Progenitor cell of endocrine pancreas (in vitro differentiated cells): ENCODE measurements at places on chromosomes 12 and 14. TPM values are rescaled to one million over a fixed set of nuclear protein-coding genes. Genes with fewer than 3 reads are reported as not detected.
A peak's percentile ranks its signal among the peaks of the same experiment; 100 is the strongest.

The RNASE12 gene
- not detected in 2 replicates for total RNA-seq

The KRAS gene
- total RNA-seq = 87.7 and 88.8 TPM in 2 replicates

The WSCD2 gene
- total RNA-seq = not detected in 2 replicates

The OR6C2 gene
- not detected in 2 replicates for total RNA-seq

The PPP1R13B gene
- 34.2 and 40.3 TPM in 2 replicates for total RNA-seq

The BCL11B gene
- total RNA-seq = 2.3 and 2.9 TPM in 2 replicates

The OR6C4 gene
- not detected in 2 replicates for total RNA-seq

The MUCL1 gene
- not detected in 2 replicates for total RNA-seq

- H3K36me3 ChIP-seq = peaks cover 3% of the 10 kb centered on the region
- H3K4me3 ChIP-seq = no peak overlapping the region
- H3K27me3 ChIP-seq = no peaks in the 10 kb centered on the region
- DNase-seq = no peak
Observed at GRCh38 chr12:124497039-124497438, 70.4 kb downstream of the NCOR2 start.

- H3K4me1 ChIP-seq = peaks cover 42% of the 10 kb centered on the region
- DNase-seq = no peak
- no peak overlapping the region for H3K4me3 ChIP-seq
- H3K27me3 ChIP-seq = no peaks in the 10 kb centered on the region
- H3K27ac ChIP-seq = peak overlapping the region; percentile 50
Observed at GRCh38 chr12:89370850-89371249, 18.5 kb upstream of the DUSP6 start.

GRCh38 chr14:81818271-81818670 is 284.6 kb upstream of the SEL1L start:
- peaks cover 10% of the 10 kb centered on the region for H3K27me3 ChIP-seq
- DNase-seq = no peak
- peaks cover 2% of the 10 kb centered on the region for H3K36me3 ChIP-seq
- H3K27ac ChIP-seq = no peak overlapping the region

GRCh38 chr12:56126732-56127239 is 1.3 kb upstream of the ESYT1 start:
- peaks cover 9% of the 10 kb centered on the region for H3K36me3 ChIP-seq
- H3K27me3 ChIP-seq = no peaks in the 10 kb centered on the region
- H3K27ac ChIP-seq = peak overlapping the region; percentile 99

DNA sequence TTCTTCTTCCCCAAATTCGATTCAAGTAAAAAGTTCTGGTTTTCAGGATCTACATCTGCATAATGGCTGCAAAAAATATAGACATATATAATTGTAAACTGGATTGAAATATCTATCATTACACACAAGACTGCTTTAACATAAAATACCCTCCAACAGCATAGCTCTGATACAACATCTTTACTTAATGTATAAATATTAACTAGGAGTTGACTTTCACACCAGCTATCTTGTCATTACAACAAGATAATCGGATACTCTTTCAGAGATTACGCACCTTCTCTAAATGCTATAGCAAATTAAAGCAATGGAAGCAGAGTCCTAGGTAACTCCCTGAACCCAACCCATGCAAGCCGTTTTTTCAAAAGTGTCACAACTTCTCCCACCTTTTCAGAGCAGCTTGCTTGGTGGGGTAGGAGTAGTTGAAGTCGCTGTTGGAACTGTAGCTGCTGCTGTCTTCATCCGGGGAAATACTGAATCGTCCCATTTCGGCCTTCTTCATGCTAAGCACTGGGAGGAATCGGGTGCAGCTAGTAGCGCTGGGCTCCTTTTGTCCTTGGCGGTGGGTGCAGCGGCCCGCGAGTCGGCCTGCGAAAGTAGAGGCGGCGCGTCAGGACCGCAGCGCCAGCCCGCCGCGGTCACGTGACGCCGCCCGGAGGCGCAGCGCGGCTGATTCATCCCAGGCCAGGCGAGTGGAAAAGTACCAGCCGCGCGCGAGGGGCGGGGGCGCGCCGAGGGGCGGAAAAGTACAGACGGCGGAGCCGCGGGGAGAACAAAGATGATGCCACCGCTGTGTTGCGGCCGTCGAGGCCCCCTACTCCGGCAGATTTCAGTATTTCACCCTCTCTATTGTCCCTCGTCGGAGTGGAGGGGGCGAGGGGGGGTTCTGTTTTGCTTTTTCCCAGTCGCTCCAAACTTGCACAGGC is 1.5 kb downstream of the SLC38A2 start:
- H3K27ac ChIP-seq = peak overlapping the region; percentile 99
- DNase-seq = peak; percentile 88
- H3K36me3 ChIP-seq = peaks cover 38% of the 10 kb centered on the region
- H3K27me3 ChIP-seq = no peaks in the 10 kb centered on the region

GRCh38 chr12:76464631-76465166 is 94.9 kb downstream of the OSBPL8 start:
- no peak for DNase-seq
- H3K27me3 ChIP-seq = no peaks in the 10 kb centered on the region
- H3K4me3 ChIP-seq = no peak overlapping the region

GRCh38 chr14:60506985-60507829 is 1.7 kb upstream of the SIX6 start:
- no peak overlapping the region for H3K4me3 ChIP-seq
- peak overlapping the region; percentile 45 for H3K27ac ChIP-seq
- no peak for DNase-seq
- peaks cover 99% of the 10 kb centered on the region for H3K27me3 ChIP-seq

GRCh38 chr14:89011355-89012281 is 187.2 kb downstream of the TTC8 start:
- H3K4me3 ChIP-seq = peak overlapping the region; percentile 56
- H3K27ac ChIP-seq = peak overlapping the region; percentile 80
- H3K36me3 ChIP-seq = no peaks in the 10 kb centered on the region
- no peaks in the 10 kb centered on the region for H3K27me3 ChIP-seq
- H3K4me1 ChIP-seq = peaks cover 25% of the 10 kb centered on the region

GRCh38 chr12:11677093-11677492 is 27.6 kb downstream of the ETV6 start:
- no peak for DNase-seq
- peak overlapping the region; percentile 31 for H3K27ac ChIP-seq
- peaks cover 29% of the 10 kb centered on the region for H3K4me1 ChIP-seq
- H3K36me3 ChIP-seq = peaks cover under 1% of the 10 kb centered on the region

DNA sequence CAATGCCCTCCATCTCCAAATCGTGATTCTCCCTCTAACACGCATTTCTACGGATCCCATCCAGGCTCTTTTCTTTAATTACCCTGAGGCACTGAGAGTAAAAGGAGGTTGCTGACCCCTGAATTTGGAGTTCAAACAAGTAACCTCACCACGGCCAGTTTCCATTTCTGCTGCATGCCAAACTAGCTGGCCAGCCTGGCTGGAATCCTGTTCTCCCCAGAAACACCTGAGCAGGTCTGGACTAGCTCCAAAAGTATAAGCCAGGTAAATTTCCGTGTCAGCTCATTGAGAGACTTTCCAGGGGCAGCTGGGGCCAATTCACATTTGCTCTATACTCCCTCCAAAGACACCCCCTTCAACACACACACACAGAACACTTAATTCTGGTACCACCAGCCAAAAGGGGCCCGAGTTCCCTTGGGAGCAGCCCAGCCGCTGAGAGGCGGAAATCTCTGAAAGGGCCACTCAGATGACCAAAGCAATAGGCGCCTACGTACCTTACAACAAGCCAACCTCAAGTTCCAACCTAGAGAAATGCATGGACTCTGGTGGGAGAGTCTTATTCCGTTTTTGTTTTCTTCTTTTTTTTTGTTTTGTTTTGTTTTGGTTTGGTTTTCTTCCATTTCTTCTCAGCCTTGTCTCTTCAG is 131.4 kb downstream of the NDUFA12 start:
- peak overlapping the region; percentile 53 for H3K4me3 ChIP-seq
- H3K4me1 ChIP-seq = no peaks in the 10 kb centered on the region
- no peak for DNase-seq
- H3K27ac ChIP-seq = no peak overlapping the region
- H3K27me3 ChIP-seq = peaks cover 60% of the 10 kb centered on the region

- H3K27me3 ChIP-seq = no peaks in the 10 kb centered on the region
- H3K4me1 ChIP-seq = no peaks in the 10 kb centered on the region
- no peak for DNase-seq
- H3K4me3 ChIP-seq = no peak overlapping the region
- H3K27ac ChIP-seq = no peak overlapping the region
- peaks cover 1% of the 10 kb centered on the region for H3K36me3 ChIP-seq
Observed at GRCh38 chr14:92945959-92946846, 23.3 kb downstream of the CHGA start.

GRCh38 chr14:50734950-50735695 is 67.0 kb upstream of the SAV1 start:
- DNase-seq = no peak
- peaks cover 9% of the 10 kb centered on the region for H3K36me3 ChIP-seq
- no peak overlapping the region for H3K27ac ChIP-seq
- H3K4me3 ChIP-seq = no peak overlapping the region
- H3K4me1 ChIP-seq = no peaks in the 10 kb centered on the region

DNA sequence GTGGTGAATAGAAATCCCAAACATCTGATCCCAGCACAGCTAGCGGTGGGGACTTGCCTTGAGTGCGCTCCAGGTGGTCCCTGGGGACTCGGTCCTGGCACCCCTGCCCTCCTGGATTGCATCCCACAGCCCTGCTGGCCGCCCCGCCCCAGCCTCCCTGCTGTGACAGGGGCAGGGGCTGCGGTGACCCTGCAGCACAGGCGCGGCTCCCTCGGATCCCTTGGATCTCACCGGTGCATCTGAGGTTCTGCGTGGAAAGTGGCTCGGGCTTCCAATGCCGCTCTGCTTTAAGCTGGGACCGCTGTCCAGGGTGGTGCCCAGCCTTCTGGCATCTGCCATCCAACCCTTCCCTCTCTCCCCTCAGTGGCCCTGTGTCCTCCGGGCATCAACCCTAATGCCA is 16.0 kb downstream of the ANKRD9 start:
- H3K27me3 ChIP-seq = no peaks in the 10 kb centered on the region
- H3K4me3 ChIP-seq = no peak overlapping the region
- no peaks in the 10 kb centered on the region for H3K36me3 ChIP-seq
- DNase-seq = no peak

DNA sequence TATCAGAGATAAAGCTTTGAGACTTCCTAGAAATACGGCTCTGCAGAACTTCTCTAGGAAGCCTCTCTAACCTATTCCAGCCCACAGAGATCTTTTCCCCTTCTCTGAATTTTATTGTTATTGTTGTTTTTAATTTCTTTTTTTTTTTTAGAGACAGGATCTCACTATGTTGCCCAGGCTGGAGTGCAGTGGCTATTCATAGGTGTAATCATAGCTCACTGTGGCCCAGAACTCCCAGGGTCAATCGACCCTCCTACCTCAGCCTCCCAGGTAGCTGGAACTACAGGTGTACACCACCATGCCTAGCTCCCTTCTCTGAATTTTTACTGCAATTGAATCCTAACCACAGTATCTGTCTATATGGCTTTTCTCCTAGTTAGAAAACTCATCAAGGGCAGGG is 19.6 kb downstream of the SLC7A8 start:
- H3K27ac ChIP-seq = no peak overlapping the region
- H3K27me3 ChIP-seq = no peaks in the 10 kb centered on the region
- H3K4me3 ChIP-seq = no peak overlapping the region
- no peak for DNase-seq
- H3K4me1 ChIP-seq = peaks cover 13% of the 10 kb centered on the region

DNA sequence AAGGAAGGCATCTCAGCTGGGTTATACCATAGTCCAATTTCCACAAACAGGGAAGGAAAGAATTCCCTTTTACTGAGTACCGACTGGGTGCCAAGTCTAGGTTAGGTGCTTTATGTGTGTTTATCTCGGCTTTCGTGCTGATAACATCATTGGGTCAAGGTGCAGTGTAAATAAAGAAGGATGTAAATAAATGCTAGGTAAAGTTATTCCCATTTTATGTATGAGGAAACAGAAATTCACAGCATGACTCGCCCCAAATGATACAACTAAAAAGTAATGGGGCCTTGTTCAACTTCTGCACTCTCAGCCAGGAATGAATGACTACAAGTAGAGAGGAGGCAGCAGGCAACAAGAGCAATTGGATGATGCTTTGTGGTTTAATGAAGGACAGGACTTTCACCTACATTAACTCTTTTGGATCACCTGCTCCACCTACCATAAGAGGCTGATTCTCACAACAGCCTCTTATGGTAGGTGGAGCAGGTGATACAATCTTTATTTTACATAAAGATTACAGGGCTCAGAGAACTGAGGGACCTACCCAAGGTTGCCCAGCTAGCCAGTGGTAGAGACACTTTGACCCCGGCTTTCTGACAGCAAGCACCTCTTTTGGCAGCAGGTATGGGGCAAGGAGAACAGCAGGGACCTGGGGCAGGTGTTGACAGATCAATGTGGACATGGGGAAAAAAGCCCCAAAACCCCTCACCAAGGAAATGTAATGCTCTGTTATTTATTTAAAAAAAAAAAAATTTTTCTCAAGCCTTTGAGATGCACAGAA is 213.4 kb upstream of the NUDT4 start:
- H3K27me3 ChIP-seq = no peaks in the 10 kb centered on the region
- no peak overlapping the region for H3K4me3 ChIP-seq
- H3K27ac ChIP-seq = no peak overlapping the region
- no peak for DNase-seq

- H3K4me3 ChIP-seq = peak overlapping the region; percentile 6
- H3K36me3 ChIP-seq = no peaks in the 10 kb centered on the region
- no peak for DNase-seq
- peak overlapping the region; percentile 85 for H3K27ac ChIP-seq
Observed at GRCh38 chr14:91396013-91396660, 21.5 kb downstream of the CCDC88C start.

DNA sequence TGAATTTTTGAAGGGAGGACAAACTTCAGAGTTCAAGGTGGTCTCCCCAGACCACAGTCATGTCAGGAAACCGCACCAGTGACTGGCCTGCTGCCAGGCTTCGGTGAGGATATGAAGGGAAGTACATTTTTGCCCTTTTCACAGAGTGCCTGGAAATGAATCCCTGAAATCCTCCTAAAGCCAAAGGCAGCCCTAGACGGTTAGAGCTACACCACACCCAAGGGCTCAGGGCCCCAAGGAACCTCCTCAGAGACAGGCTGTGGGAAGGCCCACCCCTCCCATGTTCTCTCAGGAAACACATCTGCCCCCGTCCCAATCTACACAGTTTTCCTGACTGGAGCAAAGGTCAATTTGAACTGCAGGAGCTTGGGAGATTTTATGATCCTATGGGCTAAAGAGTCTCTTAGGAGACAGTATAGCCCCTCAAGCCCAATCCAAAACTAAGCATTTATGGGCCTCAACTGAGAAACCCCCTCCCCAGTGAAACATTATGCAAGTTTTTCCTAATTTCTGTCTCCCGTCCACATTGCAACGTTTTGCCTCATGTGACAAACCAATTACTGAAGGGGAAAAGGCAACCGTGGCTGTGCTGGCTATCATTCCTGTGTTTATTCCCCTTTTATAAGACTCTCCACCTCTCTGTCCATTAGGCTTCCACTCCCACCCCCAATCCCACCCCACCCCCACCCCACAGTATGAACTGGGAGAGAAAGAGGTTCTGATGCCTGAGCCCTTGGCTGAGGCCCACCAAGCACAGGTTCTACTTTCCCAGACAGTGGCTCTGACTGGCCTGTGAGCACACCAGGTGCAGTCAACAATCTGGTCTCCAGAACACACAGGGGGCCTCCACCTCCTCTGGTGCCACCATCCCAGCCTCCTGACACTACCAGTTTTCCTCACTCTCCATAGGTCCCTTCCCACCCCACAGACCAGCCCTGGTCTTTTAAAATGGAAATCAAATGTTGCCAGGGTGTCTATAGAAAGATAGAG is 9.6 kb upstream of the RNASE1 start:
- H3K4me1 ChIP-seq = peaks cover 29% of the 10 kb centered on the region
- H3K27me3 ChIP-seq = peaks cover 14% of the 10 kb centered on the region
- no peak overlapping the region for H3K4me3 ChIP-seq
- no peaks in the 10 kb centered on the region for H3K36me3 ChIP-seq
- no peak overlapping the region for H3K27ac ChIP-seq

- DNase-seq = no peak
- peaks cover 1% of the 10 kb centered on the region for H3K36me3 ChIP-seq
- H3K27ac ChIP-seq = no peak overlapping the region
- H3K4me1 ChIP-seq = peaks cover 3% of the 10 kb centered on the region
- H3K27me3 ChIP-seq = no peaks in the 10 kb centered on the region
Observed at GRCh38 chr14:35689000-35689460, 120.1 kb downstream of the RALGAPA1 start.
